CD4-positive, alpha-beta T cell (primary cell): ENCODE measurements at places on chromosomes 5 and 9.

DNA sequence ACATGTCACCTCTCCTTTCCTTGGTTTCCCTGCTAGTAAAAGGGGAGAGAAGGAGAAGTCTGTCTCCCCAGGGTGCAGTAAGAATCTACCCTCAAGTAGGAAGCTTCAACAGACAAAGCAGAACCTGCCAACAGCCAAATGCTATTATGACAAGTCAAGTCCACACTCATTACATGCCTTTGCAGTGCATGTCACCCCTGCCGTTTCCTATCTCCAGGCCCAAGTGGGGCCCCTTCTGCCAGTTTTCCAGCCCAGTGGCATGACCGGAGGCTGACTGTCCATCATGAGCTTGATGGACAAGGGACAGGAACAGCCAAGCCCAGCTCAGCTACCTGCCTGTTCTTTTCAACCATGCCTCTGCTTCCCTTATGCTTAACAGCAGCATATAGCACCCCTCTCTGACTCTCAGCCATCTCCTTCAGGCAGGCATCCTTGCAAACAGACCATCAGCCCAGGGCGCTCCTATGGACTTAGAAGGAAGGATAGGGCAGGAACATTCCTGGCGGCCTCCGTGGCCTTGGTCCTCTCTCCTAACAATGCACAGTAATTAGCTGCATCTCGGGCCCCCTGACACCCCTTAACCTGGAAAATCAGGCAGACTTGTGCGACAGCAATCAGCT is 107.2 kb upstream of the RAD23B start:
- DNase-seq: no peak

DNA sequence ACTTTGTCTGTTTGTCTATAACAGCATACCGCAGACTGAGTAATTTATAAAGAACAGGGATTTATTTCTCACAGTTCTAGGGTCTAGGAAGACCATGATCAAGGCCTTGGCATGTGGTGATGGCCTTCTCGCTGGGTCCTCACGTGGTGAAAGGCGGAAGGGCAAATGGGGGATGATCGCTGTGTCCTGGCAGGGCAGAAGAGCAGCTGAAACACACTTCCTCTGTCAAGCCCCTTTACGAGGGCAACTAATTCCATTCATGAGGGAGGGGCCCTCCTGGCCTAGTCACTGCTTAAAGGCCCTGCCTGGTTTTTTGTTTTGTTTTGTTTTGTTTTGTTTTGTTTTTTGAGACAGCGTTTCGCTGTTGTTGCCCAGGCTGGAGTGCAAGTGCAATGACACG is 41.9 kb upstream of the UBTD2 start:
- DNase-seq: no peak

GRCh38 chr9:93059011-93059714 is 662 bp downstream of the SUSD3 start:
- no peak for DNase-seq

GRCh38 chr5:79837761-79838551 is 148.3 kb downstream of the CMYA5 start:
- no peak for DNase-seq

GRCh38 chr5:99807346-99807745 is 727.8 kb upstream of the FAM174A start:
- DNase-seq: no peak

GRCh38 chr5:59487772-59488729 is 405.5 kb downstream of the PDE4D start:
- DNase-seq: no peak

- DNase-seq: no peak
Measured at GRCh38 chr9:31597977-31598376, 786.5 kb upstream of the ACO1 start.

GRCh38 chr9:79573412-79573923 is 1.7 kb downstream of the TLE4 start:
- DNase-seq: no peak

DNA sequence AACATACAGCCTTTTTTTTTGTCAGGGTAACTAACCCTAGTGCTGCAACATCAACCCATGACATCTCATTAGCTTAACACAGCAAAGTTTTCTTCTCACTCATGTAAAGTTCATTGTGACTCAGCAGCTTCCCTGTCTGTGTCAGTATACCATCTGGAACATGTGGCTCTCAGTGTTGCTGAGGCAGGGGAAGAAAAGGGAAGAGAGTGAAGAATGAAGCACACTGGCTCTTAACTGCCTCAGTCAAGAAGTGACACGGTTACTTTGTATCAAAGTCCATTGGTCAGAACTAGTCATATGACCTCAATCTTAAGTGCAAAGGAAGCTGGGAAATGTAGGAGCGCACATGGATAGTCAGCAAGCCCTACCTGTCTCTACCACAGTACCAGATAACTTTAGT is 185.0 kb upstream of the ELL2 start:
- no peak for DNase-seq

- DNase-seq: no peak
Measured at GRCh38 chr9:95468791-95469190, 48.0 kb downstream of the PTCH1 start.

DNA sequence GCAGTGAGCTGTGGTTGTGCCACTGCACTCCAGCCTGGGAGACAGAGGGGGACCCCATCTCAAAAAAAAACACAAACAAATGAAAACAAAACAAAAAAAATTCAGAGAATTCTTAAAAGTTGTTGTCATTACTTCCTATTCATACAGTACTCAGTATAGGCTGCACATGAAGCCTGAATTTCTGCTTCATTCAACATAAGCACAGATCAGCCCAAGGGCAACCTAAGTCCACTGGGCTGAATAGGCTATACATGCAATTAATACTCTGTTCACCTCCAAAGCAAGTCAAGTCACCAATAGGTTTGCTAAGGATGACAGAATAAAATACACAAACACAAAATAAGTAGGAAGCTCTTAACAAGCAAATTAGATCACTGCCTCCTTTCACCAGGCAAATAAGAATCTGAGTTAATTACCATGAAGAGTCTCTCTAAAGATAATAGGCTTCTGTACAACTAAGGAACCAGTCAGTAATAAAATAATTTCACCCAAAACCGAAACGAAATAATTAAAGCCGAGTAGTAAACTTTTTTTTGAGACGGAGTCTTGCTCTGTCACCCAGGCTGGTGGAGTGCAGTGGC is 18.7 kb downstream of the UBTD2 start:
- DNase-seq: no peak

- no peak for DNase-seq
Measured at GRCh38 chr9:18358325-18358724, 115.6 kb upstream of the ADAMTSL1 start.

DNA sequence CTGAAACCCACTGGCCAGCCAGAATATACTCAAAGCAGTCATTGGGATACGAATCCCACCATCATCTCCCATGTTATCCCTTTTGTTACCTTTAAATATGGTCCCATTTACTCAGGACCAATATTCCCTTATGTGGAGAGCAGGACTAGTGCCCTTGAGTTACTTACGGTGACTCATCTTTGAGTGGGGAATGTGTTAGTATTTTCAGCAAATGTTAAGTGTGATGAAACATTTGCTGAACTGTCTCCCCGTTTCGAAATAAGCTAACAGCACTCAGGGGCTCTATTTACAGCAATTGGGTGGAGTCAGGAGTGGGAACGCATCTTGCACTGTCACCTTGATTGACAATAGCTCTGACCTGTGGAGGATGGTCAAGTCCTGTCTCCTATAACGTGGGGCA is 67.4 kb downstream of the CTSL start:
- no peak for DNase-seq

- DNase-seq: no peak
Measured at GRCh38 chr9:130240410-130241197, 25.0 kb upstream of the HMCN2 start.

DNA sequence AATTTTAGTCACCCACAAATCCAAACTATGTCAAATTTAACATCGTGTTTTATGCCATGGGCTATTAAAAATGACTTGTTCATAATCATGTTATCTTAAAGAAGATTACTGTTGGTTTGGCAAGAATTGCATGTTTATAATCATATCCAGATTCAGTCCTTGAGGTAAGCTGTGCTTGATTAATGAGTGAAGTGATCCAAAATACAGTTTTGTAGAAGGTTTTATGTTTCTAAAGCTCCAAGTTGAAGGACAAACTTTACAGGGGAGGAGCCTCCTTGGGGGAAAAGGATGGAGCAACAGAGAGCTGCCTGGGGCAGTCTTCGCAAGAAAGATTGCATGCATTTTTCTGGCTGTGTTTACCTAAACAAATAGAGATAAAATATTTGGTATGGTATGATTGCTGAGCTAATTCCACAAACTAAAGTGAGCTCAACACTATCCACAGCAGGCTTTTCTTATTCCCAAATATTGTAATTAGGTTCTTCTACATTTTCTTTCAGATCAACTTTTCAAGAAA is 189.5 kb upstream of the TYRP1 start:
- no peak for DNase-seq
